Activated CD4-positive, alpha-beta memory T cell treated with anti-CD3 and anti-CD28 coated beads for 36 hours (primary cell): ENCODE measurements at places on chromosomes 5 and 9.

GRCh38 chr5:179668391-179668790 lies 12.4 kb downstream of the CBY3 start:
- peak; percentile 59 for DNase-seq

DNA sequence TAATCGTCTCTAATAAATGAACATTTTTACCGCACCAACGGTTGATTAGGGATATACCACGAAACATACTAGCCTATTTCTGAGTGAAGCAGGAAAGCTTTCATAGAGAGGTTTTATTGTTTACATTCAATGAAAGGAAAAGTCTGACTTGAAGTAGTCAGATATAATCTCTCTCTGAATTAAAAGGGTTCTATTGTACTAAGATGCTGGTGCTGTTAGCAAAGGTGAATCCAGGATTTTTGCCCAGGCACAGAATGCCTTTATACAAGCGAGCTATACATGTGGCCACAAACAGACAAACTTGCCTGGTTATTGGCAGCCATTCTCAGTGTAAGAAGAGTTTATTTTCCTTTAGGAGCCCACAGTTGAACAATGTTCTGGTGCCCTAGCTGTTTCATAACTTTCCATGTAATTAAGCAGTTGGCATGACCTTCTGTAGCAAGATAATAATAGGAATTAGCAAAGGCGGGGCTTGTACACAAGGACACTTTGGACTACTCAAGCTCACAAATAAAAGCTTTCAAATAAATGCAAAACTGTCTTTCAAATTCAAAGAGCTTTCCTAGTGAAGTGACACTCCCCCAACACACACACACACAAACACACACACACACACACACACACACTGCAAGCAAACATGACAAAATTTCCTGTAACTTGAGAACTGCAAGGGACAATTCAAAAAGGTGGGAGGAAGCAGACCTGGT lies 198.7 kb upstream of the MAP3K1 start:
- no peak for DNase-seq

DNA sequence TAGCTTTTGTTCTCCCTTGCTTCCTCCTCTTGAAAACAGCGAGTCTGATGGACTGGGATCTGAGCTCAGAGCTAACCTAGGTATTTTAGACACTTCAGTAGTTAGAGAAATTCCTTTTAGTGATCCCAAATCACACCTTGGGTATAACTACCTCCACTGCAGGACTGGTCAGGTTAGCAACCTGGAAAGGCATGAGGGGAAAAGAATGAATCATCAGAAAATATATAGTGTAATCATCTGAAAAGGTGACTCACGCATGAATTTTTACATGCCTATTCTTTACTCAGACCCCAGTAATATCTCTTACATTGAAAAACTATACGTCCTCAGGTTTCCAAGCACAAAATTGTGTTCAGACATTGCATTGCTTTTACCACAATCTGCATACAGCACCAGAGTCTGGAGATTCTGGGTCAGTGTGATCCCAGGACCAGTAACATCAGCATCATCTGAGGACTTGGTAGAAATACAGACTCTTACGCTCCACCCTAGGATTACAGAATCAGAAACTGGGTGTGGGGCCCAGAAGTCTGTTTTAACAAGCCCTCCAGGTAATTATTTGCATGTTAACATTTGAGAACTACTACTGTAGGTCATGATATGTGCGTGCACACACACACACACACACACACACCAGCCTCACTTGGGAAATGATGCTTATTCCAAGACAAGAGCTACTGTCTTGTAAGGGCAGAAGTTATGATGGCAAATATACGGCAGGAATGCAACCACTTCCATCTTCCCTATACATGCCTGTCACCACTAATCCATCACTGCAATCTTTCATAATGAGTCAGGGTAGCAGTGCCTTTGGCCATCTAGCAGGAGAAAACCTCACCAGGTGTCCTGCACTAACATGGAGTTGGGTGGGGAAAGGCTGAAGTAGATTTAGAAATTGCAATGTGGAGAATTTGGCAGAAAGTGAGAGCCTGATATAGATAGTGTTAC lies 271.6 kb upstream of the MAP3K1 start:
- no peak for DNase-seq

DNA sequence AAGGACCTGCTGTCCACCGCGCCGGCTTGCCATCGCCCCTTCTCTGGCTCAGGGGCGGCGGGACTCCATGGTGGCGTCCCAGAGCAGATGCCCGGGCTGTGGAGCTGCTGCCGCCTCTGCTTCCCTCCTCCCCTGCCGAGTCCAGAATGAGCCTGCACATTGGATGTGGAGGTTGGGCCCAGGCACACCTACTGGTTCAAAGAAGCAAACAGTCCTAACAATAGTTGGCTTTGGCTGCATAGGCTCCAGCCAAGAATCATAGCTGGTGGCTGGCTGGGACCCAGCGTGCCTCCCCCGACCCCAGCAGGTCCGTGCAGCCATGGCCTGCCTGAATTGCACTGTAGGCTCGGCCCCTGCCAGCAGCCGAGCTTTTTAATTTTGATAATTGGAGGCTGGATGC lies 25.8 kb downstream of the ADAMTSL2 start:
- no peak for DNase-seq

DNA sequence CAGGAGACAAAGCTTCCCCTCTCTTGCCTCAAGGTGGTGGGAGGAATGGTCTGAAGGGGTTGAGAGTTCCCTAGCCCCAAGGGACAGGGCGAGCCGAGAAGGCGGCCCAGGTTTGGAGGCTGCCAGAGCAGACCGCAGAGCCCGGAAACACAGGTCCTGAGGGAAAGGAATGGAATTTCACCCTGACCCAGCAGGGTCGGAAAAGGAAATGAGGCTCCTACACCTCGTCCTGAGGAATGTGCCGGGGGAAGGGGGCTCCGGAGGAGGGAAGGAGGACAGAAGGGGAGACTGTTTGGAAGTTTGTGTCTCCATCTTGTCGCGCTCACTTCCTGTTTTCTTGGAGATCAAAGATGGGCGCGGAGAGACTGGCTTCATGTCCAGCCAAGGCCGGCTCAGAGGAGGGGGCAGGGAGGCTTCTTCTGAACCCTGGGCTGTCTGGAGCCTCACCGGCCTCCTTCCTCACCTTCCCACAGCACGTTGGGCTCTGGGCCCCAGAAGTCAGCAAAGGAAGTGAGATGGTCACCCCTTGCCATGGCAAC lies 9.6 kb downstream of the ENG start:
- no peak for DNase-seq

GRCh38 chr9:36268007-36268427 lies 9.8 kb upstream of the GNE start:
- no peak for DNase-seq

- peak; percentile 60 for DNase-seq
Observed at GRCh38 chr9:4666042-4666699, at the start of gene SPATA6L. Gene SPATA6L (minus strand): TSS chr9:4666480. CDS start chr9:4666250, 230 bp downstream.

DNA sequence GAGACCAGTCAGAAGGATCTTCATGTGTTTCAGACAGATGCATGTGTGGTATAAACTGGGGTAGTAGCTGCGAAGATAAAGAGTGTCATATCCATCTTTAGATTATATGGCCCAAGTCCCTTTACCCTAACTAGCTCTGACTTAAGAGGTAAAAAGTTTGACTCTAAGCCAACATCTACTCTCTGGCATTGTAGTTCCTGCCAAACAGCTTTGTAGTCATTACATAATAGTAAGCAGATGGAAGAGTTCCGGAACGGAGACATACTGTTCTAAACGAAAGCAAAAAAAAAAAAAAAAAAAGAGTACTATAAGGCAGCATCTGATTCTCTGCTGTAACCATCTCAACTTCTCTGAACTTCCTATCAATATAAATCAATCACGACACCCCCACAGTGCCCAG lies 48.8 kb downstream of the CEMIP2 start:
- DNase-seq: no peak

DNA sequence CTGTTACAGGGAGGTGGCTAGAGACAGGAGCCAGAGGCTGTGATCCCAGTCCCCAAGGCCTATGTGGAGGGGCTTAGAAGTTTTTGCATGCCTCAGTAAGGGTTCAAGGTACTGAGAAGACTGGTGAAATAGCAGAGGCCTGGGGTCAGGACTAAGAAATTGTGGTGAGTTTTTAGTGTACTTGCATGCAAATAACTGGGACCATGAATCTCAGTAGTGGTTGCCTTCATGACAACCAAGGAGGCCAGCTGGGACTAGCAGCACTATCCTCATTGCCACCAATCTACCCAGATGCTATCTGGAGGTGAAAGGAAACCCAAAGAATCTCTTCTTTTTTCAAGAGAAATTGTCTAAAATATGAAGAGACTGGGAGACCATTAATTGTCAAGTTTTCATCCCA lies 395.1 kb downstream of the CETN3 start:
- no peak for DNase-seq

GRCh38 chr5:115686738-115687074 lies 60.9 kb upstream of the TMED7 start:
- DNase-seq: no peak

DNA sequence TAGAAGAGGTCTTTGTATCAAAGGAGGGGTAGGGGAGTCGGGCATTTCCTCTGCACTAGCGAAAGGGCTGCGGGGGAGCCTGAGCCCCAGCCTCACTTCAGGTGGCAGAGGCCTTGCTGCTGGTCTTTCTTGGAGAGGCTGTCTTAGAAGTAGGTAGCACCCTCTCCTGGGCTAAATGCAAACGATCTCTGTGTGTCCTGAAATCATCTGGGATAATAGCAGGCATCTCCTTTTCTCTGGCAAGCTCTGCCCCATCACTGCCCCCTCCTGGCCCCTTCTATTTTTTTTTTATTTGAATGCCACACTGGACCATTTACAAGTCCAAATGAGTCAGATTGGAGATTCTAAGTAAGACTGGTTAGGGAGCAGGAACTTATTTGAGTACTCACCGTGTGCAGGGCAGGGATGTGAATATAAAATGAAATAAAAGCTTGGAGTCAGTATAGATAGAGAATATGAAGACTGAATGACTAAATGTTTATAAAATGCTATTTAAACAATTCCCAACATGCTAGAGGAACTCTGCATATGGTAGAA lies 137.1 kb downstream of the FGF1 start:
- peak; percentile 45 for DNase-seq

- no peak for DNase-seq
Observed at GRCh38 chr9:80605129-80605528, 1033.4 kb downstream of the TLE4 start.

DNA sequence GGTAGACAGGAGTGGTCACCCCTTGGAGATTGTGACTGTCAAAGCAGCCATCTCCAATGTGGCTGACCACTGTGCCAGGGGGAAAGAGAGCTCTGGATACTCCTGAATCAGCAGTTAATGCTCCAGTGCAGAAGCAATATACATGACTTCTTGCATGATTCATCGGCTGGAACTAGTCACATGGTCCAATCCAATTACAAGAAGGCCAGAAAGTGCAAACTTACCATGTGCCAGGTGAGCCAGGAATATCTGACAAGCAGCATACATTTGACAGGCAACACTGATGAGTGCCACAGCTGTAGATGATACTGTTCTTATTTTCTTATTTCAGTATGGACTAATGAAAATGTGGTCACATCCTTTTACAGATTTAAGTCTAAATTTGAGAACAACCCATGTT lies 440.0 kb upstream of the MPDZ start:
- DNase-seq: no peak

- no peak for DNase-seq
Observed at GRCh38 chr5:145982572-145983318, 46.4 kb downstream of the SH3RF2 start.

DNA sequence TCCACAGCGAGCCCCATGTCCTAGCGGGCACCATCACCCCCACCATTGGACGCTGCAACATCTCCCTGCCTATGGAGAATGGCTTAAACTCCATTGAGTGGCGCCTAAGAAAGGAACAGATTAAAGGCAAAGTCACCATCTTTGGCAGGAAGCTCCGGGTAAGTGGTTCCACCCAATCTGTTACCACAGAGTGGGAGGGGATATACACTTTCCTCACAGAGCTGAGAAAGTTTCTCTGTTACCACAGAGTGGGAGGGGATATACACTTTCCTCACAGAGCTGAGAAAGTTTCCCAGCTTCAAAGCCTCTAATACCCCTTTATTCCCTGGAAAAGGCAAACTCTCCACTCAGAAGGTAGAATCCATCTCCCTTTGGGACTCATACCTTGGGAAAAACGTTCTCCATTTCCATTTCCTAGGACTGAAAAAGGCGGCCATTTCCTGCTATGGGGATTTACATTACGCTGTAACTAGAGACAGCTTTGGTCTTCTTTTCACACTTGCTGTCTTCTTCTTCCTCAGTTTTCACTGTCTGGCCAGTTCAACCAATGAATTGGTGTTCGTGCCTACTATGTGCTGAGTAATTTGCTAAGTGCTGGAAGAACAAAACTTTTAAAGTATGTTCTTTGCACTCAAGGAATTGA lies 63.4 kb upstream of the WWC1 start:
- DNase-seq: peak; percentile 55

DNA sequence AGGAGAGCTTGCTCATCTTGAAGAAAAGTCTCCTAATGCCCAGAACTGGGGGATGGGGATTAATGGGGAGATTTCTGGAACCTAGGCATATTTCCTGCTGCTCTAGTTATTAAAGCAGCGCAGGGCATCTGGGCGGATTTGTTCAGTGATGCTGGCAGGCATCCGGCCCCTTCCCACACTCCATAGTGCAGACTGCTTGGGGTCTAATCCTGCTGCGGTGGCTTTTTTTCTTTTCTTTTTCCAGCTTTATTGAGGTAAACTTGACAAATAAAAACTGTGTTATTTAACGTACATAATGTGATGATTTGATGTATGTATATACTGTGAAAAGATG lies 30.7 kb downstream of the PPARGC1B start:
- no peak for DNase-seq

- DNase-seq: no peak
Observed at GRCh38 chr5:65359981-65360380, 121.7 kb downstream of the ADAMTS6 start.

DNA sequence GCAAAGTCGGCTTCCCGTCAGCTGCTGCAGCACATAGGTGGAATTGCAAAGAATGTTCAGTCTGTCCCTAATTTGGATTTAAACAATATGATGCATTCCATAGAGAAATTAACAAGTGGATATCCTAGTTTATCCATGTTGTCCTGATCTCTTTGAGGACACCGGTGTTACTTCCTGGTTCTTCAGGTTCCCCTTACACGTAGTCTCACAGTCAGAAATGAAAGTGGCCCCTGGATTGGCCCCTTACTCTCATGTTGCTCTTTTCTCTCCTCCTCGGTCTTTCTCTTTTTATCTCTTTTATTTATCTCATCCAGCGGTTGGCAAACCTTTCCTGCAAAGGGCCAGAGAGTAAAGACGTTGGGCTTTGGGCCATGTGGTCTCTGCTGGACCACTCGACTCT lies 265.1 kb downstream of the GAS1 start:
- DNase-seq: no peak

DNA sequence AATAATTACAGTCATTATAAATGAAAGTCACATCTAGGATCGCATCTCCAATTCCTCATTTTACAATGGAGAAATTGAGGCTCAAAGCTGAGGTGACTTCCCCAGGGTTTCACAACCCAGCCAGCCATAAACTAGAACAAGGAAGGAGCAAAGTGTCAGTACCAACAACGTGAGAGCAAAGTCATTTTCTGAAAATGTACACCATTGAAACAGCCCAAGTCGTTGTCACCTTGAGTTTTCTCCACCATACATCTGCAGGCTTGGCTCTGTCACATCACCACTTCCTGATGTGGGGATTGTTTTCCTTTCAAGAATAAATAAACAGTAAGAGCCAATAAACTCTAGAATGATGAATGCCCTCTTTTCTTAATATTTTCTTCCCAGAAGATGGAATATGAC lies 184.5 kb upstream of the PTGER4 start:
- no peak for DNase-seq
